ENCODE measurements at places on chromosomes 16 and 17.
A peak's percentile ranks its signal among the peaks of the same experiment; 100 is the strongest.

- no peak for DNase-seq
Observed at GRCh38 chr16:88938777-88939244, 38.2 kb downstream of the CBFA2T3 start.

DNA sequence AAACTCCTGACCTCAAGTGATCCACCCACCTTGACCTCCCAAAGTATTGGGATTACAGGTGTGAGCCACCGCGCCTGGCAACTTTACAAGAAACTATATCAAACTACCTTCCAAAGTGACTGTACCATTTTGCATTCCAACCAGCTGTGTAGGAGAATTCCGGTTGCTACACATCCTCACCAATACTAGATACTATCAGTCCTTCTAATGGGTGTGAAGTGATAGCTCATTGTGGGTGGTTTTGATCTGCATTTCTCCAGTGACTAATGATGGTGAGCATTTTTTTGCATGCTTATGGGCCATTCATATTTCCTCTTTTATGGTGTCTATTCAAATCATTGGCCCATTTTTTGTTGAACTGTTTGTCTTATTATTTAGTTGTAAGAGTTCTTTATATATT, 37.7 kb downstream of the SCNN1B start:
- no peak for DNase-seq

GRCh38 chr17:76246080-76247066, 6.1 kb upstream of the RNF157 start:
- peak; percentile 59 for DNase-seq

DNA sequence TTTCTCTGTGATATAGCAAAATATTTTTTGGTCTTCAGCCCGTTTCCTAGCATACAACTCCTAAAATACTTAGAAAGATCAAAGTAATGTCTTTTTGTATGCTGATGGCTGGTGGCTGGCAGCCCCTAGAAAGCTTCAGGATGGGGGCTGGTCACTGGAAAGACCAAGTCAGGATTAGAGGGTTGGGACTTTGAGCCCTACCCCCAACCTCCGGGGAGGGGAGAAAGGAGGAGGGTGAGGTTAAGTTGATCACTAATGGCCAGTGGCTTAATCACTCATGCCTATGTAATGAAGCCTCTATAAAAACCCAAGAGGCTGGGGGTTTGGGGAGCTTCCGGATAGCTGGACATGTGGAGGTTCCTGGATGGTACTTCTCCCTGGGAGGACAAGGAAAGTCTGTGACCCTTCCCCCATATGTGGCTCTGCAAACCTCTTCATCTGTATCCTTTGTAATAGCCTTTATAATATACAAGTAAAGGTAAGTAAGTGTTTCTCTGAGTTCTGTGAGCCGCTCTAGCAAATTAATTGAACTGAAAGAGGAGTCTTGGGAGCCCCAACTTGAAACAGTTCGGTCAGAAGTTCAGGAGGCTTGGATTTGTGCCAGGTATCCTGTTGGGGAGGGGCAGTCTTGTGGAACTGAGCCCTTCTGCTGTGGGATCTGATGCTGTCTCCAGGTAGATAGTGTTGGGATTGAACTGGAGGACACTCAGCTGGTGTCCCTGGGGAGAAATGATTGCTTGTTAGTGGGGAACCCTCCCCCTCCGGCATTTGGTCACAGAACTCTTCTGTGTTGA, 3.5 kb downstream of the SLC7A6 start:
- no peak for DNase-seq

- DNase-seq = no peak
Observed at GRCh38 chr17:42392692-42393415, 4.6 kb upstream of the STAT3 start.

- DNase-seq = no peak
Observed at GRCh38 chr16:64236316-64236715, 885.5 kb downstream of the CDH11 start.

DNA sequence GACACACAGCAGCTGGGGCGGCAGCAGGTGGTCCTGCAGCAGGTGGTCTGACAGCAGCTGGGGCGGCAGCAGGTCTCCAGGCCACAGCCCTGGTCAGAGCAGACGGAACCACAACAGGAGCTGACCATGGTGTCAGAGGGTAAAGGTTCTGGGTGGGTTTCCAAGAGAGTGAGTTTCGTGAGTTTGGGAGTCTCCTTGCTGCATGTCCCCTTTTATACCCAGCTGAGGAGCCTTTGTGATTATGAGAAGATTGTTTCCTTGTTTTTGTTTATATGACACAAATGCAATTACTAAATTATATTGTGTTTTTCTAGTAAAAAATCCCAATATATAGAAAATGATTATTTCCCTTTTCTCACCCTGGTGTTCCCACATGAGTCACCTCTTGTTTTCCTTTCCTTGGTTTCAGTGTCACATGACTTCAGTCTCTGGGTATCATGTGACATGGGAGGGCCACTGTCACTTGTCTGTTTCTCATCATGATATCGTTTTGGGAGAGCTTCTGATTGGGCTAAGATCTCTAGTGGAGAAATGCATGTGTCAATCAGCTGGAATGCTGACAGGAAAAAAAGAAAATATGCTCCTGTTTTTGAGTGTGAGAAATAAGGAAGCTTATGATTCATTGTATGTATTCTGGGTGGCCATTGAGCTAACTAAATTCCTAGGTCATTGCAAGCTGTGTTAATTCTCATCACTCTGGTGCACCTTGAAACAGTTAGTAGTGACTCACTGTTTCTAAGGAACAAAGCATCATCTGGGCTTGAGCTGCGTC, at the start of gene KRTAP4-6:
TSS of gene KRTAP4-6 (minus strand) at position 185 of the 772 bp plus-strand sequence. CDS start at position 128, 57 bp downstream.
- DNase-seq = no peak

DNA sequence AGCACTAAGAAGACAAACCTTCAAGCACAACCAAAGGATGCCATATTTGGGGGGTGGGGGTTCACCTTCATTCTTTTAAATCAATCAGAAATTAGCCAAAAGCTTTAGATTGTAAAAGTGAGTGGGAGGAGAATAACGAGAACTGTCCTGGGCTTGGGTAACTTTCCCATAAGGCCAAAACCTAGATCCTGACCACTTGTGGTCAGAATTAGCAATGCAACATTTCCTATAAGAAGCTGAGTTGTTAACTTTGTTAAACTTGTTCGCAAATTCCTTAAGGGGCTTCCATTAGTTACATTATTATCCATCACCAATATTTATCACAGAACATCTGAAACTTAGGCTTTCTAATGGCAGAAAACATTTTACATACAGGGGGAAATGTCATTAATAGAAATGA, 25.1 kb downstream of the STAT5B start:
- DNase-seq = no peak

GRCh38 chr16:87685405-87685755, 80.4 kb downstream of the KLHDC4 start:
- DNase-seq = no peak

GRCh38 chr16:71464231-71464630, 2.2 kb upstream of the ZNF23 start:
- DNase-seq = no peak

GRCh38 chr17:27265333-27265732, 28.6 kb upstream of the WSB1 start:
- no peak for DNase-seq

- no peak for DNase-seq
Observed at GRCh38 chr16:27720731-27721530, 171.0 kb downstream of the KATNIP start.

DNA sequence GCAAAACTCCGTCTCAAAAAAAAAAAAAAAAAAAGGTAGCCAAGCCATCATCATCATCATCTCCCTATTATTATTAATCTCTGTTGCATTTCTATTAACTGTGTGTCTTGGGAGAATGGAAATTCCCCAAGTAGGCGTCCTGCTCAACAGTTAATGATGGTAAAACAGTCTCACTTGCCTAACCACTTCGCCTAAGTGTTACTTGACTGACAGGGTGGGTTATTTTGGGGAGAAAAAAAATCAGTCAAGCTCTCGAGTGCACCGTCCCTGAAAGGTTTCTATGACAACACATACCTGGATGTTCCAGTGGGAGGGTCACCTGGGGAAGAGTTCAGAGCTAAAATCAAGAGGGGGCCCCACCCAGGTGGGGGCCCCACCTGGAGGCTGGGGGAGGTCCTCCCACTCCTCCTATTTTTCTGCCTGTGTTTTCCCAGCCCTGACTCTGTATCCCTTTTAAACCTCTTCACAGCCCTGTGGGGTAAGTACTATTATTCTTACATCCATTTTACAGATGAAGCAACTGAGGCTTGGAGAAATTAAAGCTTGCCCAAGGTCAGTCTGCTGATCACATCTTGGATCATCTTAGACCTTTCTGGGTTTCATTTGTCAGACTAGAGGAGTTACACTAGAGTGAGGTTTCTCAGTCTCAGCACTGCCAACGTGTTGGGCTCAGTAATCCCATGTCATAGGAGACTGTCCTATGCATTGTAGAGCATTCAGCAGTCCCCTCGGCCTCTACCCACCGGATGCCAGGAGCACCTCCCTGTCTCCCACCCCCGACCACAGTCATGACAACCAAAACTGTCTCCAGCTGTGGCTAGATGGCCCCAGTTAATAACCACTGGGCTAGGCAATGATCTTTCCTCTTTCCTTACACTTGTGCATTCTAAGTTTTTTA, 11.0 kb upstream of the ABAT start:
- no peak for DNase-seq

DNA sequence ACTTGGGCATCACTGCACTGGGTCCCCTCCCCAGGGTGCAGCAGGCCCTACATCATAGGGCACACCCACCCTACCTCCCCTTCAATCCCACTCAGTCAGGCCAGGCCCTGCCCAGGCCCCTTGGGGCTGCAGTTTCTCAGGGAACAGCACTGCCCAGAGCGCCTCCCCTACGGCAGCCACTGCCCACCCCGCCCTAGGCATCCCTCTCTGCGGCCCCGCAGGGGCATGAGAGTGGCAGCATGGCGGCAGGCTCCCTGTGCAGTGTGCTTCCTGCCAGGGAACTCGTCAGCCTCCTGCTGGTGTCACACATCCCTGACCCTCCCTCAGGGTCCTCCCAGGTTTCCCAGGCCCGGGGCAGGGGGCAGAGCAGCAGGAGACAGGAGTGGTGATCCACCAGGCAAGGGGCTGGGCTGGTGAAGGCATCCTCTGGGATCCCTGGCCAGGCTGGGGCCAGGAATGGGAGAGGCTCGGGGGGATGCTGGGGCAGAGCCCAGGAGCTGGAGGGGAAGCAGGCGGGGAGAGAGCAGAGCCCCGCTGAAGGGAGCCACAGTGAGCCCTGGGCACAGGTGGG, 16.2 kb upstream of the BAHCC1 start:
- no peak for DNase-seq

GRCh38 chr16:16915771-16916170, 536.8 kb downstream of the NPIPA7 start:
- DNase-seq = no peak

DNA sequence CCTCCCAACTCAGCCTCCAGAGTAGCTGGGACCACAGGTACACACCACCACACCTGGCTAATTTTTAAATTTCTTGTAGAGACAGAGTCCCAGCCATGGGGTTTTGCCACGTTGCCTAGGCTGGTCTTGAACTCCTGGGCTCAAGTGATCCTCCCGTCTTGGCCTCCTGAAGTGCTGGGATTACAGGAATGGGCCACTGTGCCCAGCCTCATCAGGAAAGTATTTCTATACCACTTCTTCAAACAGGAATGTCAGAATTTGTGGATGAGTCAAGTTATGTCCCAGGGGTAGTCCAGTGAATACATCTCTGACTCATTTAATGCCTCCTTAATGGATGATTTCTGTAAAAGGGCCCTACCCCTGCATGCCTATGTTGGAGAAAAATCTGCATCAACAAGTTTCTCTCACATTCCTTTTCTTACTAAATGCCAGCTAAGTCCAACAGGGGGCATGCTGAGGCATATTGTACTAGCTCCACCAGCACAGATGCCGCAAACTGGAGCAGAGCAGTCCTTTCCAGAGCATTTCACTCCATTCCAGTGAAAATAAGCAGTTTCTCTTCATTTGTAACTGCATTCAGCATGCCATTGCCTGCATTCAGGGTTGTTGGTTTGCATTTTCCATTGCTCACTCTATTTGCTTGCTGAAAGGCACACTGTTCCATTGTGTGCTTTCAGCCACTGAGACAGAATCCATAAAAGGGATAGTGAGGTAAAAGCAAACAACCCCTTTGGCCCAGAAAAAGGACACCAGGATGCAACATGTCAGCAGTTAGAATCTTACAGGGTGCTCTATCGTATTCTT, 5.3 kb upstream of the CAVIN1 start:
- peak; percentile 23 for DNase-seq

GRCh38 chr17:37737081-37737480, 7.8 kb downstream of the HNF1B start:
- no peak for DNase-seq

- DNase-seq = no peak
Observed at GRCh38 chr17:8695916-8696415, 48.7 kb downstream of the CCDC42 start.

Measured in stimulated activated naive CD8-positive, alpha-beta T cell treated with anti-CD3 and anti-CD28 coated beads, Interleukin-15, Interleukin-2, amounts not matched to agents 100 U/mL and 50 U/mL, for 24 hours (primary cell).